Kasumi-1 (cell line): ENCODE measurements at places on chromosomes 6 and 20.

DNA sequence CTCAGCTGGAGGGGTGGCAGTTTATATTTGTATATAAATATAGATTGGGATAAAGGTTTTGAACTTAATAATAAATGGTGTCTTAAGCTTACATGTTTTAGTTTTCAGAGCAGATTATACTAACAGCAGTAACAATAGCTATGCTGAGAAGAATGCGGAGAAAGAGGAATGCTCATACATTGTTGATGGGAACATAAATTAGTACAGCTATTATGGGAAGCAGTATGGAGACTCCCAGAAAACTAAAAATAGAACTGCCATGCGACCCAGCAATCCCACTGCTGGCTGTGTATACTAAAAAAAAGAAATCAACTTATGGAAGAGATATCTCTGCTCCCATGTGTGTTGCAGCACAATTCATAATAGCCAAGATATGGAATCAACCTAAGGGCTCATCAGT is 127.9 kb downstream of the BCKDHB start:
- DNase-seq = no peak

DNA sequence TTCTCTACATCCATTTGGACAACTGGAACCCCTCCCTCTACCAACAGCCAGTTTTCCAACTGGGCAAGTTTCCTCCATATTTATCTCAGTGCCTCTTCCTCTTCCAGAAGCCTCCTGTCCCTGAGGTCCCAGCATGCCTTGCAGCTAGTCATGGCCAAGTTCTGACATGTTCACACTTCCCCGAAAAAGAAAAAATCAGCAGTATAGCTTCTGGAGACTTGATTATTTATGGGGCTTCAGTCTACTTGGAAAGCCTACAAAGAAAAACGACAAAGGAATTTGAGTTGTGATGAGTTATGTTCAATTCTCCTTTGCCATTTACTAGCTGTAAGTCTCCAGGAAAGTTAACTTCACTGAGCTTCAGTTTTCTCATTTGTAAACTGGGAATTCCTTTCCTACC is 406.5 kb downstream of the MAFB start:
- DNase-seq = no peak

- no peak for DNase-seq
Measured at GRCh38 chr6:149060985-149061760, 256.3 kb upstream of the TAB2 start.

- DNase-seq = no peak
Measured at GRCh38 chr6:134437376-134437775, 119.5 kb upstream of the SGK1 start.

DNA sequence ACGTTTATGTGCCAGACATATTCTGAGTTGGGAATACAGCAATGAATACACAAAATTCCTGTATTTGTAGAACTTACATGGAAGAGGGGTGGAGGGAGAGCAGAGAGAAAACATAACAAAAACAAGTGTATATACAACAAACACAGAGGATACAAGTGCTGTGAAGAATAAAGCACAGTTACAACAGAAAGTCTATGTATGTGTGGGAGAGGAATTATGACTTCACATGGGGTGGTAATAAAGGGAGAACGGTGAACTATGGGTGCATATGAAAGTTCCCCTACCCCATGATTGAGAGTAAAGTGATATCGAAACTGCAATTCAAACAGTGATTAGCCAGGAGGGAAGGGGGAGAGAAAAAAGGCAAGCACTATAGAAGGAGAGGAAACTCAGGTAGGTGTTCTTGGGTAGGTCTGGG is 24.6 kb downstream of the HBS1L start:
- no peak for DNase-seq

DNA sequence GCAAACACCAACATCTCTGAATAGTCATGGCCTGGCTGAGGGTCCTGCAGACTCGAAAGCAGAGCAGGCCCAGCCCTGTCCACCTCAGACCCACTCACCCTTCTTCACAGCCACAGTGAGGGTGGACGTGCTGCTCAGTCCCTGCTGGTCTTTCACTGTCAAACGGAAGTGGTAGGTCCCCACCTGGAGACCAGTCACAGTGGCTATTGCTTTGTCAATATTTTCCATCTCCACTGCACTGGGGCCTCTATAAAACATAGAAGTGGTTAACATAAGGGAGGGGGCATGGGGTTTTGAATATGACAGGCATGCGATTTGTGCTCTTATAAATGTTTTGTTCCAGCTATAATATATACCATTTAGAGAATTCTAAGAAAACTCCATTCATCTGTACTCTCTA is 73.9 kb downstream of the ALDH5A1 start:
- DNase-seq = no peak

GRCh38 chr6:30885999-30886896 is 1.9 kb downstream of the DDR1 start:
- DNase-seq = peak; percentile 19

DNA sequence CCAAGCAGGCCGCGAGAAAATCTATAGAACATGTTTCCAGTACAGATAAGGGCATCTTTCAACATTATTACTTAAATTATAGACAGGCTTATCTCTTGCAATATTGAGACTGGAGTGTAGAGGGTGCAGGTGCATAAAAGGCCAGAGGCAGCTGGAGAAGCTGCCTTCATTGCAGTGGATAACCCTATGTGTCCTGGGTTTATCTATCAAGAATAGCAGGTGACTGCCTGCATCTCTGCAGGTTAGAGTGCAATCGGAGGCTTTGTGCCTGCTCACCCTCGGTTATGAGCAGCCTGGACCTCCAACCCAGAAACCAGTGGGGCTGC is 28.7 kb upstream of the ECI2 start:
- no peak for DNase-seq

- DNase-seq = no peak
Measured at GRCh38 chr20:35598476-35598875, 17.2 kb upstream of the SPAG4 start.

GRCh38 chr6:113651120-113651519 is 206.0 kb upstream of the MARCKS start:
- DNase-seq = no peak

- DNase-seq = no peak
Measured at GRCh38 chr6:56713254-56713672, 70.6 kb upstream of the DST start.

- DNase-seq = no peak
Measured at GRCh38 chr6:118397671-118398465, 150.2 kb upstream of the PLN start.

DNA sequence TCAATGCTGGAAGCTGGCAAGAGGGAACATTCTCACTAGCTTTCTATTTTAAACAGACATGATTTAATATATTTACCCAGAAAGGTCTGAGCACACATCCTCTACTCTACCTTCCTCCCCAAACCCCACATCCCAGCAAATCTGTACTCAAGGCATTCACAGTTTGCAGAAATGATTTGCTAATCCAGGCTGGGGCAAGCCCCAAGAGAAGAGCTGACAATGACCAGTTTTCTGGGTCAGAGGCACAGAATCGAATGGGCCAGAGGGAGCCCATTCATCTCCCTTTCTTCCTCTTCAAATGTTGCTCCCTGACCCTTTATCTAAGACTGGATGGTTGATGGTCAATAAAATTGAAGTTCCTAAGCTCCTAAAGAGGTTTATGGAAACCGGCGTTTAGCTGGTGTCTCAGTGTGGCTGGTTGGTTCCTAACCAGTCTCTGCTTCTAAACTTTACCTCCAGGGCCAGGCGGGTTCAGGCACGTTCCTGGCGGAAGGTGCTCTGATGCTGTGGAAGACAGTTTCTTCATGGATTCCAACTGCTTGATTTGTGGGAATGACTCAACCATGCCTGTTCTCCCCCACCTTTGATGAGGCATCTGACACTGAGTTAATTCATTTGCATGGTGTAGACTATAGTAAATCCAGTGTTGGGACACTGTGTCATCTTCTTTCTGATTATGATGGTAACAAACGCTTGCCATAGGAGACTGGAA is 96.4 kb upstream of the IYD start:
- no peak for DNase-seq
